ENCODE measurements at places on chromosomes 6 and 20.
A peak's percentile ranks its signal among the peaks of the same experiment; 100 is the strongest.

GRCh38 chr20:63587776-63588591 lies 13.9 kb upstream of the HELZ2 start:
- no peak for DNase-seq

DNA sequence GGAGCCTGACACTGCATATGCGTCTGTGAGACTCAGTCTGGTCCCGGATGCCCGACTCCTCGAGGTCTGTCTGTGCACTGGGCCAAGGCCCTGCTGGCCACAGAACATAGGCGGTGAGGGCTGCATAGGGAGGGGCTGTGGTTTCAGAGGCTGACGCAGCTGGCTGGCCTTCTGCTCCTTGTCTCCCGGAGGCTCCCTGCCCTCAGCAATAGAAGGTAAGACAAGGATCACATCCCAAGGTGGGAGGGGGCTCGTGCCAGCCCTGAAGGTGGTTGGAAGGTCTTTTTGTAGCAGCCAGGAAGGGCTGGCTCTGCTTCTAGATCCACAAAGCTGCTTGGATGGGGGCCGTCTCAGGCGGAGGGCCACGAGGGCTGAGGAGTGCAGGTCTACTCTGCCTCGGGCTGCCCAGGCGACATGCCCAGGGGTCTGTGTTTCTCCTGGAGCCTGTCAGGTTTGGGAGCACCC lies 239.8 kb upstream of the SULF2 start:
- no peak for DNase-seq

- DNase-seq = no peak
Measured at GRCh38 chr6:126824815-126825214, 293.7 kb upstream of the RSPO3 start.

GRCh38 chr6:147806697-147807096 lies 298.2 kb downstream of the SAMD5 start:
- DNase-seq = no peak

DNA sequence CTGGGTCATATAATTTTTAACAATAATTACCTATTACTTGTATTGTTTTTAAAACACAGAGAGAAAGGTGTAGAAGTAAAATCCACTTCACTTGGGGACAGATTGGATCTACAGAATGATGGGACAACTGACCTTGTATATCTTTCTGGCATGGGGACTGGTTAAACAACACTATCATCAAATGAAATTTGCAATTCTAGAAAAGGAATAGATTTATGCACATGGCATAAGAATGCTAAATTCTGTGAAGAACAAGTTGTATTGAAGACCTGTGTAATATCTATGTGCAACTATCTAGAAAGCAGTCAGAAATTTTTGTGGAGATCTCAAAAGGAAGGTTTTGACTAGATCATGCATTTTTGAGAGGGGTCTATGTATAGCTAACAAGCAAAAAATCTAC lies 106.3 kb upstream of the BMP5 start:
- no peak for DNase-seq

DNA sequence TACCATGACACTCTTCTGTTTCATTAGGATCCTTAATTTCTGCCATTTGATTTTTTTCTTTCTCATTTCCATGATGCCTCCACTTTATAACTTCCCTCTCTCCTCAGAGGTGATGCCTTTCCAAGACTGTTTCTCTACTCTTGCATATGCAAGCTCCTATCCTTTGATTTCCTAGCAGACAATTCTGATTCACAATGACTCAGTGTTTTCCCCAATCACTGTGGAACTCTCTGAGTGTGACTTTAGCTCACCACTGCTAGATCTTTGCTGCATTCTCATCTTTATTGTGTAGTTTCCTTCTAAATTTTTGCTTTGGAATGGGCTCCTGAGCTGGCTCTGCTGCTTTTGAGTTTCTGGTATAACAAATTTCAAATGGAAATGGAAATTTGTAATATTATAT lies 184.9 kb downstream of the TINAG start:
- DNase-seq = no peak

DNA sequence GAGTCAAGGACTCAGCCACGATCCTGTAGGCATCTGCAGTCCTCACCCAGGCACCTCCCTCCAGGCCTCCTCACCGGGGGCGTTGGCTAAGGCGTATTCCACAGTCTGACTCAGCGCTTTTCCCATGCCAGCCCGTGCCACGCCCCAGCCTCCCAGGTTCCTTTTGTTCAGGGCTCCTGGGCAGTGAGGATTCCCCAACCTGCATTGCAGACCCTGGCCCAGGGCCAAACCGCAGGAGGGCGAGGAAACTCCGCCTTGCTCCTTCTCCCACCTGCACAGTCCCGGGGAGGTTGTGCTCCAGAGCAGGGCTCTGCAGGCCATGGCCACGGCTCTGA lies 202.8 kb upstream of the CST7 start:
- no peak for DNase-seq

- no peak for DNase-seq
Measured at GRCh38 chr6:144331491-144331969, 46.4 kb downstream of the UTRN start.

DNA sequence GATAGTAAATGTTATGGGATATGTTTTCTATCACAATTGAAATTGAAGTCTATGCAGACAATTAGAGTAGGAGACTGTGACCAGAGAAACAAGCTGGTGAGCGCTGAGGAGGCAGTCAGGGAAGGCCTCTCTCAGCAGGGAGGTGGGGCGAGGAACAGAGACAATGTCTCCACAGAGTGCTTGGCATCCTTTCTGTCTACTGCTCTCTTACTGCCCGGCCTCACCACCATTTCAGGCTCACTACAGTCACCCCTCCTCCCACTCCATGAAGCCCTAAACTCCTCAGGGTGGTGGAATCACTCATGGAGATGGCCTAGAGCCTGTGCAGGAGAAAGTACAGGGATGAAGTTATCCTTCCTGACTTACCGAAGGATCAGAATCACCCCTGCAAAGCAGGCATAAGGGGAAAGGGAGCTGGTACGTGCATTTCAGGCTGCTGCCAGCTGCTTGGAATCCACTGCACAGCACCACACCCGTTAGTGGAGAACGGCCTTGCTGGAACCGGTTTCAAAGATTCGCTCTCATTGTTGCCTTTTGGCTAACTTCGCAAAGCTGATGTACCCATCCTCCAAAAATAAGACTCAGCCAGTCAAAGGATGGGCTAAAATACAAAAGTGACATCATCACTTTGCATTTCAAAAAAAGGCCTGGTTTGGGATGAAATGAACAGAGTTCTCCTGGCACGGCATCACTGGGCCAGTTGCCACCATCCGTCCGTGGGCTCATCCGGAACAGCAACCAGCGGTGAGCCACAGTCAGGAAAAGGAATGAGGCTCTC lies 67.3 kb downstream of the SLC22A23 start:
- DNase-seq = no peak

DNA sequence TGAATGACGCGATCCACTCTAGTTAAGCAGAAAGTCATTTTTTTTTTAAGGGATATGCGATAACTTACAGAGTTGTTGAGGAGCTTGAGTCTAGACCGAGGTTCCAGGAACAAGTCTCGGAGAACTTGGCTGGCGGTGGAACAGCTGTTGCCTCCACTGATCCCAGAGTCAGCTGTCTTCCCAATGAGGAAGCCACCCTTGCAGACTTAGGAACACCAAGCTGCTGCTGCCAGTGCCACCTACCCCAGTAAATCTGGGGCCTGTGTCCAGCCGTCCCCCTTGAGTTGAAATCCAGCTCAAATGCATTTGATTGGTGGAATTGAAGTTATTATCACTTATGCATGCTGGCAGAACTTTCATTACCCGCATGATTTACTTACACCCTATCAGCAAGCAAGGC lies 6.7 kb downstream of the PFDN4 start:
- DNase-seq = no peak

DNA sequence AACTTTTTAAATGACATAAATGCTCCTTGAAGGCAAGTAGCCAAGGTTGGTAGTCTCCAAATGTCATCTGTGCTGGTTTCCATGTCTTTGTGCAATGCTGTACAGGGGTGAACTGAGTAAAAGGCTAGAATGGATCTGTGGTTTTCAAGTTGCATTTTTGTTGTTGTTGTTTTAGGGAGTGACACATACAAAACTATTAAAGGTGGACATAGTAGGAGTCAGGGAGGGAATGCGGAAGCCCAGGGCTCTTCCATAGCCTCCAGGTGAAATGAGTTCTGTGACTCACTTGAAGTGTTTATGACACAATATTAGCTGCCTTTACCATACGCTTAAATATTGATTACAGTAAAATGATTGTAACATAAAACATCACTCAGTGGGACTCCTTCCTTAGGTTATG lies 22.5 kb upstream of the QKI start:
- DNase-seq = no peak

GRCh38 chr6:56291302-56291917 lies 44.0 kb upstream of the COL21A1 start:
- DNase-seq = no peak

DNA sequence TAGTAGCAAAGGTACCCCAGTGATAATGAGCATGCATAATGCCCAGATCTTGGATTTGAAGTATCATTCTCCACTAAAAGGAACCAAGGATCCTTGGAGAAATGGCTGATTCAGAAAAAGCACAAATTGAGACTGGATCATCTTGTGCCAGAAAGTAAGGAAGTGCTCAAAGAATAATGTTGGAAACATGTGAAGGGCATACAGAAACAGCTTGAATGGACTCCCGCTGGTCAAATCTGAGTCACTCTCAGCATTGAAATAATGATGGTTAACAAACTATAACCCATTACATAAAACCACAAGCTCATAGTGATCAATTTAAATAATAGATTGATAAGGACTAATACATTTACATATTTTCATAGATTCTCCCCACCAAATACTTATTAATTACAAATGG lies 3.6 kb upstream of the OSTM1 start:
- no peak for DNase-seq

DNA sequence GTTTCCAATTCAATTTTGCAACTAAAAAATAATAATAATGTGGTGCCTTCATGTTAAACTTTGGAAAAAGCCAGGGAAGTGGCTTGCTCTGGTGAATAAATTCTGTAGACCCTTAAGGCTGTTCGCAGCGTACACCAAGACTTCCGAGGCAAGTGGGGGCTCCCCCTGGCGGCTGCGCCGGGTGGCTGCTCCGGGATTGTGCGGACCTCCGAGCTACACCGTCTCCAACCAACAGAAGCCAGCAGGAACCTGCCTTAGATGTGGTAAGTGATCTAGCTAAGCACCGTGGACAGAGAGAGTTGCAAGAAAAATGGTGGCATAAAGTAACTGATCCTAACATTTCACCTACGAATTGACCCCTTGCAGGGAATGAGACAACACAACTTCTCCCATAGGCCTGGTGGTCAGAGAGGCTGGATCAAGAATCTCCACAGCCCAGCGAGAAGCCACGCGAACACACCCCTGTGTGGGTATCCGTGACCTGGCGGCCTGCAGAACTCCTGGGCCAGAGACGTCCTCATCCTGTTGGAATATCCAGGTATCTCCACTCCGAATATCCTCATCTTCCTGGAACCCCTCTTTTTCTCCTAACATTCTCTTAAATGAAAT lies 69.6 kb downstream of the TBXT start:
- DNase-seq = no peak

DNA sequence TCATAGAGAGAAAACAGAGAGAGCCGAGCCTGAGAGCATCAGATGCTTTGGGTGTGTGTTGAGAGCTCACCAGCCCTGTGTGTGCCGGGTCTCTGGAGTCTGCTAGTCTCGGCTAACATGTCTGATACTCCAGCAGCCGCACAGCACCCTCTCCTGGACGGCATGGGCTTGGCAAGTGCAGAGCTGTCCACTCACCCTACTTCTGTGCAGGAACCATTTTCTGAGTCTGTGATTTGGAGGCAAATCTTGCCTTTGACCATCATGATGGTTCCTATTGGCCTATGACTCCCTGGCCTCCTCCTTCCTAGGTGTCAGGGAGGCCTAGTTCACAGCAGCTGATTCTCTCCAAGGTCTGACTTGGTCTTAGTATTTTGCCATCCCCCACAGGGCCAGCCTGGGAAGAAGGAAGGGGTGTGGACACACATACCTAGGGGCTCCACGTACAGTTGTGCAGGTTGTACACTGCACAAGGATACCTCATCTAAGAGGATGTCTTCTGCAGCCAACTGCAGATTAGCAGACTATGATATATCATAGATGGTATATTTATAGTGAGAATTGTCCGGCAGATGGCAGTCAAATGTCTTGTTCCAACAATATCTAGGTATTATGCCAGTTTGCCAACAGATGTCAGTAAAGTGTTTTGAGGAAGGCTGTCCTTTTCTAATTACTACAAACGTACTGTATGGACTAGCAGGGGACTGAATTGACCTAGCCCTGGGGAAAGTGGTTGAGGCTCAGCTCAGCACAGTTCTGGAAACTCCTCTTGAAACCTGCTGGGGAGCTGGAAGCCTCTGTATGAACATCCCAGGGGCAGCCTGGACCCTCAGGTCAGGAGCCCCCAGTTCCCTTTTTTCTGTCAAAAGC lies 13.0 kb downstream of the FGD2 start:
- peak; percentile 65 for DNase-seq

GRCh38 chr6:138689849-138690248 lies 83.7 kb upstream of the CCDC28A start:
- no peak for DNase-seq

DNA sequence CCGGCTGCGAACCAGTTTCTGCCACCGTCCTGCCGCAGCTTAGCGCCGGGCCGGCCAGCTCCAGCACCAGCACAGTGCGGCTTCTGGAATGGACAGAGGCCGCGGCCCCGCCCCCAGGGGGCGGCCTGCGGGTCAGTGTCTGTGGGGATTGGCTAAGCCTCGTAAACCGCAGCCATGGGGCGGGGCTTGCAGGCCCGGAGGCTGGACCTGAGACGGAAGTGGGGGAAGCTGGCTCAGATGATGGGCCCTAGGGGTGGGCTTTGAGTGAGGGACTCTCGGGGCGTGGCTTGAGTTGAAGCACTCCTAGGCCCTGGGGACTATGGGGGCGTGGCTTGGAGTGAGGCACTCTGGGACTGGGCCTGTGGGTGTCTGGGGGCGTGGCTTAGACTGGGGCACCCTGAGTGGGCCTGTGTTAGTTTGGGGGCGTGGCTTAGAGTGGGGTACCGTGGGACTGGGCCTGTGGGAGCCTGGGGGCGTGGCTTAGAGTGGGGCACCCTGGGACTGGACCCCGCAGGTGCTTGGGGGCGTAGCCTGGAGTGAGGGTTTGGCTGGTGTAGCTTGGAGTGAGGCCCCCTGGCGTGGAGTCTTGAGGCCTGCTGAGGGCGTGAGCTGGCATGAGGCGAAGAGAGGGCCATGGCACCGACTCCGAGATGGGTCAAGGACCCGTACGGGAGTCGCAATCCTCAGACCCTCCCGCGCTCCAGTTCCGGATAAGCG lies 6.6 kb downstream of the L3MBTL1 start:
- peak; percentile 96 for DNase-seq

- DNase-seq = no peak
Measured at GRCh38 chr6:170152124-170152926, 138.6 kb downstream of the DLL1 start.

DNA sequence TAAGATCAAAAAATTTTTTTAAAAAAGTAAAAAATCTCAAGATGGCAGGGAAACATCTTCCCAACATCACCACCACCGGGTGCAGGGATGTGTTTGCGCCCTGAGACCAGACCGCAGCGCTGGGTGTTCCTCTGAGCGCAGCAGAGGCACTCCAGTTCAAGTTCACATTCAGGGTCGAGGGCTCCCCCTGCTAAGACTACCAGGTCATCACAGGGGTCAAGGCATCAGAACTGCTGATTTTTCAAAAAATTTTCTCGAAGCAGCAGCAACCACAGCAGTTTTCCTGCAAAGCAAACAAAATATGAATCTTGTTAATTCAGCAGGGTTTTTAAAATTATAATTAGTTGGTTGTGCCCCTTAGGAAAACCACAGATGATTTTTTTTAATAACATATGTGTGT lies 83.1 kb downstream of the MYLK4 start:
- no peak for DNase-seq

- DNase-seq = no peak
Measured at GRCh38 chr6:24910331-24910960, 25.3 kb downstream of the RIPOR2 start.

- DNase-seq = no peak
Measured at GRCh38 chr6:4580361-4580760, 195.8 kb upstream of the CDYL start.

- no peak for DNase-seq
Measured at GRCh38 chr6:12028213-12028612, 16.1 kb downstream of the HIVEP1 start.

All from CMK (cell line).